ENCODE measurements at places on chromosomes 5 and 9.

GRCh38 chr9:123191680-123192079, 76.7 kb downstream of the STRBP start:
- no peak for DNase-seq

GRCh38 chr9:125536776-125537175, 170.2 kb downstream of the MAPKAP1 start:
- DNase-seq = no peak

DNA sequence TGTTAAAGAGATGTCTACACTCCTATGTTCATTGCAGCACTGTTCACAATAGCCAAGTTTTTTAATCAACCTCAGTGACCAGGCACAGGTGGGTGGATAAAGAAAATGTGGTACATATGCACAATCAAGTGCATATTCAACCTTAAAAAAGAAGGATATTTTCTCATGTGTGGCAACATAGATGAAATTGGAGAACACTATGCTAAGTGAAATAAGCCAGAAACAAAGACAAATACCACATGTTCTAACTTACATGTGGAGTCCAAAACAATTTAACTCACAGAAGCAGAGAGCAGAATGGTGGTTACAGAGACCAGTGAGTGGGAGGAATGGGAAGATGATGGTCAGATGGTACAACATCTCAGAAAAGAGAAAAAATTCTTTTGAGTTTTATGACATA, 31.8 kb downstream of the ANXA1 start:
- DNase-seq = no peak

DNA sequence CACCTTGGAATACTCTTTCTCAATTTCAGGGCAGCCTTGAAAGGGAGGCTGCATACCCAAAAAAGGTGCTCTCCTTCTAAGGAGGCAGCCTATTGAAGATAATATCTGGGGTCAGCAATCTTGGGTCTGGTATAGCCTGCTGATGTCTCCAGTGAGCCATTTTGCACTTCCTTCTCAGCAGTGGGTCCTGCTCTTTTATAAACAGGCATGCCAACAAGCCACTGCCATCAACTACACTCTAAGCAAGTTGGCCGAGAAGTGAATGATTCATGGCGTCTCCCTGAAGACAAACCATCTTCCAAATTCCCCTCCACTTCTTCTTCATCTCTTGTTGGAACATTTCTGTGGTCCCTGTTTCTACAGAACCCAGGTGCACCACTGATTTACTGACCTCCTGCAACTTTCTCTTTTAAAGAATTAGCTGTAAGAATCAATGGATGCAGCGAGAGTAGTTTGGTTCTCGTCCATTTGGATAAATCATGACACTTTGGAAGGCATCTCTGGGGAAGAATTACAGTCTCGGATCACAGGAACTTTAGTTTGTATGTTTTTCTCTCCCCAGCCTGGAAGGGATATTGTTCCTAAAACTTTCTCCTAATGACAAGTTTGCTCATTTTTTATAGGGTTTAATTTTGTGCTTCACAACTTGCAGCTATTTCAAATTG, 108.3 kb downstream of the INSYN2B start:
- DNase-seq = no peak

- no peak for DNase-seq
Observed at GRCh38 chr9:35529161-35529823, 39.4 kb downstream of the RUSC2 start.

- no peak for DNase-seq
Observed at GRCh38 chr5:72465066-72465465, 42.1 kb downstream of the ZNF366 start.

- no peak for DNase-seq
Observed at GRCh38 chr9:34987160-34987901, 2.2 kb upstream of the DNAJB5 start.

DNA sequence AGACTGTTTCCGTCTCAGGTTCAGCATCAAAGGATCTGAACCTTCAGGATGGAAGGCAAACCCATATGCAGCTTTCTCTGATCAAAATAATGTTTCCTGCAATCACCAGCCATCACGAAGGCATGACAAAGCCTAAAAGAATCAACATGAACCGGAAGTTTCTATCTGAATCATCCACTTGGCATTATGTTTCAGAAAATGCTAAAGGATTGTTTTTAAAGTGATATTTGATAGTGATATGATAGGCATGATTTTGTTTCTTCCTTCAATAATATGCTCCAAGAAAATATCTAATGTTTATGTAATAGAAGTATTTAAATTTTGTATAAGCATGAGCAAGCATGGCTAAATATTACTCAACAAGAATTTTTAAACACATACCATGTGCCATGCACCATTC, 219.6 kb downstream of the PLK2 start:
- DNase-seq = no peak

DNA sequence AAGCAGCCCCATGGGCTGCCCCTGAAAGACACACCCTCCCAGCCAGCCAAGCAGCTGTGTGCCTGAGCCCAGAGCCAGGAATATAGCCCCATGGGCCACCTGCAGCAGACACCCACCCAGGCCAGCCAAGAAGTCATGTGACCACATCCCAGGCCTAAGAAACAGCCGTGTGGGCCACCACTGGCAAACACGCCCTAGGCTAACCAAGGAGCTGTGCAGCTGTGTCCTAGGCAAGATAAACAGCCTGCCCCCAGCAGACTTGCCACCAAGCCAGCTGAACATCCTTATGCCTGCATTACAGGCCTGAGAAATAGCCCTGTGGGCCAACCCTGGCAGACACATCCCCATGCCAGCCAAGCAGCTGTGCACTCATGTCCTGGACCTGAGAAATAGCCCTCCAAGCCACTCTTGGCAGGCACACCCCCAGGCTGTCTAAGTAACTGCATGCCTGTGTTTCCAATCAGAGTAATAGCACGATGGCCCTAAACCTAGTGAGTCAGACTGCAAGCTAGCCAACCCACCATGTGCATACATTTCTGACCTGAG, 143.0 kb downstream of the ADAMTS6 start:
- DNase-seq = no peak

DNA sequence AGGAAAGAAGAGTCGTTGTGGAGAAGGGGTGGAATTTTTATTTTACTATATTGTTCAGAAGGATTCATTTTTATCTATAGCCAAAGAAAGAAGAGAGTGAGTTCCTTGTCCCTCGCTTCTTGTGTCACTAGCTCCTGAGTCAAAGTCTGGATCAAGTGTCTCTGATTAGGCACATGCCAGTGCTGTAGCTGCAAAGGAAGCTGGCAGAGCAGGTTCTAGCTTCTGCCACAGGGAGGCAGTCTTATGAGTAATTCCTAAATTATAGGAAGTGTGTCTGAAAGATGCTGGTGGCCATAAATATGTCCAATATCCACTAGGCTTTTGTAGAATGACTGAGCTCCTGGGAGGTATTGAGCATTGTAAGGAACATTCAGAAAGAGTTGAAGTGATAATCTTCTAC, 84.7 kb downstream of the DOCK2 start:
- DNase-seq = no peak

- DNase-seq = no peak
Observed at GRCh38 chr9:105932276-105932675, 237.9 kb downstream of the TMEM38B start.

DNA sequence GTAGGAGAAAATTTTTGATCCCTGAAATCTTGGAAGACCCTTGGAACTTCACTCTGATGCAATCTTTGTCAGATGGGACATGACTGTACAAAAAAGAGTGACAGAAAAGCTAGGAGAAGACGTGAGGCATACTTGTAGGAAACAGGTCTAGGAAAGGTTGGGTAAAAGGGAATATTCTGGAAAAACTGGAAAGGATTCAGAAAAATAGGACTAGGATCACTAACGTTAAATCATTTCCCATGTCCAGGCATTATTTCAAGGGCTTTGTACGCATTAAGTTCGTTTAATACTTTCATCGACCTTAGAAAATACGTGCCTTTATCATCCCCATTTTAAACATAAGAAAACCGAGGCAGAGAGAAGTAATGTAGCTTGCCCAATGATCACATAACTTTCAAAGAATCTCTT, 2.9 kb downstream of the ALDH1A1 start:
- no peak for DNase-seq

DNA sequence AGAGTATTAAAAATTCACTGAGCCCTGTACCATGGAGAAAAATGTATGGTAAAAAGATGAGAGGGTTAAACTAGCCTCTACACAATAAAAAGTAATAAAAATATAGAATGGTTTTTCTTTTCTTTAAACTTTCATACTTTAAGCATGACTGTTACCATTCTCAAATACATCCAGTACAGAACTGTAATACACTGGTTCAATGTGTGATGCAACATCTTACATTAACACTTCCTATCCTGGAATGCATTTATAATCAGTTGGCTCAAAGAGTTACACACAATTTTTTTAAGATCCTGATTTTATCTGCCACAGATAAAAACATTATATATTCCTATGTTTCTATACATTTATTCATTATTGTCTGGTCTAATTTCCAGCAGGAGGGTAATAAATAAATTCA, 4.7 kb downstream of the GNAQ start:
- no peak for DNase-seq

GRCh38 chr5:147466360-147466980, 43.4 kb downstream of the DPYSL3 start:
- no peak for DNase-seq

- DNase-seq = no peak
Observed at GRCh38 chr5:125317536-125317995, 571.1 kb upstream of the ZNF608 start.

- DNase-seq = no peak
Observed at GRCh38 chr9:35609001-35609819, 4.1 kb downstream of the TESK1 start.

- no peak for DNase-seq
Observed at GRCh38 chr9:124217836-124218437, 39.8 kb upstream of the NEK6 start.

DNA sequence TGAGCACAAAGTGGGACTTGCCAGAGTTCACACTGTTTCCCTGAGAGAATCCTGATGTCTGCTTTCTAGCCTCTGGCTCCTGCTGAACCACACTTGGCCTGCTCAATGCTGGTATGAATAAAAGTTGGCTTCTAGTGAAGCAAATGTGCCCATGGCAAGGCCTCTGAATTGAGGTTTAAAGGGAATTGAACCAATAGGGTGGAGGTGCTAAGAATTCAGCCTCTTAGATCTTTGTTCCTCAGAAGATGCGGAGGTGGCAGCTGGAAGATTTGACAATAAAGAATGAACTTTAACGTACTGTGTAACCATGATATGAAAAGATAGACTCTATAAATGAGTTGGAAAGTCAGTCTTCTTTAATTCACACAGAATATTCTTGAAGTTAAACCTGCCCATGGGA, 57.2 kb downstream of the RASGRF2 start:
- DNase-seq = no peak

DNA sequence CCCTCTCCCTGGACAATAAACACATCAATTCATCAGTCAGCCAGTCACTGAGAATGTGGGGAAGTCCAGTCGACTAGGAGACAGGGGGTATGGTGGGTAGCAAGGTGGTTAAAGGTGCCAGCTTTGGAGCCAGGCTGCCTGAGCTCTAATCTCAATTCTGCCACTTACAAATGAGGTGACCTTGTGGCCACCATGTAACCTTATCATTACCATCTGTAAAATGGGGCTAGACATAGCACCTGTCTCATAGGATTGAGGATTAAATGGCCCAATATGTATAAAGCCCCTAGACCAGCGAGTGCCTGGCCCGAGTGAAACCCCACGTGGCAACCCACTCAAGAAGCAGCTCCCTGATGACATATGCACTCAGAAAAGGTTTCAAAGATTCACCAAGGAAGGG, 73.3 kb upstream of the TBC1D2 start:
- DNase-seq = no peak

DNA sequence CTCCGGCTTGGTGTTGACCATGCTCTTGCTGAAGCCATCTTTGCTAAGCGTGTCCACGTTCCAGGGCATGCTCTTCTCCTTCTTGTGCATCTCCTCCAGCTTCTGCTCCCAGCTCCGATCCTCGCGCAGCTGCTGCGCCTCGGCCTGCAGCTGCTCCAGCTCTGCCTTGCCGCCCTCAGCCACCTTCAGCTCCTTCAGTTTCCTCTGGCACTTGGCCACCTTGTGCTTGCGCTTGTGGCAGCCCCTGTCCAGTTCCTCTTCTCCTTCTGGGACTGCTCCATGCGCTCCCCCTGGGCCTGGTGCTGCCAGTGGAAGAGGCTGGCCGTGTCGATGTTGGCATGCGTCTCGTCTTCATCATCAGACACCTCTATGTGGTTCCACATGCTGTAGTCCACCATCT, 128.3 kb upstream of the CLINT1 start:
- no peak for DNase-seq

DNA sequence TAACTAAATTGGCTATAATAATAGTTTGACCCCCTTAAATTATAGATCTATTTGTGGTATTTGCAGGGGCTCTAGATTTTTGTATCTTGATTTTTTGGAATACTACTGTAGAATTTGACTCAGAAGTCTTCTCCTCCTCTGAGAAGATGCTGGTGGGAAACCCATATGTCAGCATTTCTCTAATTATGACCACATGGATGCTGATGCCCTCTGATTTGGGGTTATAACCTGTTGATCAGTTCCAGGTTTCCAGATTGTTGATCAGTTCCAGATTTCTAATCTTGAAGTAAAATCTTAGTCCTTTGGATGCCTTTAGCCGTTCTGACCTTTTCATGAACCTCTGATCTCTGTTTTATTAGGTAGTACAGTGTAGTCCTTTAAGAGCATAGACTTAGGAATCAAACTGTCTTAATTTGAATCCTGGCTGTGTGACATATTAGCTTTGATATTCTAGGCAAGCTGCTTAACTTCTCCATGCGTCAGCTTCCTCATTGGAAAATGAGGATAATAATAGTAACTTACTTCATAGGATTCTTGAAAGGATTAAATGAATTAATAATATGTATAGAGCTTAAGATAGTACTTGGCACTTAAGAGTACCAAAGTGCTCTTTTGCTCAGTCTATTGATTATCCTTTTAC, 8.1 kb downstream of the FSD1L start:
- no peak for DNase-seq

DNA sequence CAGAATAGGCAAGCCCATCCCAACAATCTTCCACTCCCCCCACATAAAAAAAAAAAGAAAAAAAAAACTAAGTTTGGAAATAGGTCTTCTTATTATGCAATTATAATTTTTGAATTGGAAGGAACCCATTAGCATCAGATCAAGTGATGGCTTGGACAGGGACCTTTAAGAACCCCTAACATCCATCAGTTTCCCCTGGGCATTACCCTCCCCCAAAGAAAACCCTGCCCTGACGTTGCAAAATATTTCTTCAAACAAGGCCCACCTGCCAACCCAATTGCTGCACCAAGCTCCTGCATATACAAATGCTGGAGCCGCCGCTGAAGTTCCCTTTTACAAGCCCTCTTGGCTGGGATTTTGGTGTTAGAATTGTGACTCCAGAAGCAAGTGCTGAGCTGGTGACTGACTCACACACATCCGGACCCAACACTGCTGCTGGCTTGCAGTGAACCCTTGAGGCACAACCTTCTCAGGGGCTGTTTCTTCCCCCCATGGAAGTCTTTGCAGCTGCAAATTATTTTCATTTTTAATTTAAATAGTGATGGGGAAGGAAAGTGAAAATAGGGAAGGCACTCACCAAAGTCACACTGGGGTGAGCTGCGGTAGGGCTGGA, 56.1 kb upstream of the AFAP1L1 start:
- DNase-seq = no peak

- no peak for DNase-seq
Observed at GRCh38 chr5:77376609-77377300, 115.4 kb downstream of the WDR41 start.

GRCh38 chr5:100407053-100407452, 128.1 kb upstream of the FAM174A start:
- DNase-seq = no peak

GRCh38 chr5:55679556-55679955, 32.6 kb downstream of the SLC38A9 start:
- DNase-seq = no peak

- no peak for DNase-seq
Observed at GRCh38 chr9:118563677-118564076, 805.6 kb downstream of the BRINP1 start.

- no peak for DNase-seq
Observed at GRCh38 chr5:79821-80220, 12.1 kb upstream of the PLEKHG4B start.

Data from stimulated activated CD4-positive, alpha-beta T cell treated with anti-CD3 and anti-CD28 coated beads, Interleukin-1b, Interleukin-23, amount 100 ng/mL, for 4 hours (primary cell).